ENCODE measurements at places on chromosomes 7 and 10.

DNA sequence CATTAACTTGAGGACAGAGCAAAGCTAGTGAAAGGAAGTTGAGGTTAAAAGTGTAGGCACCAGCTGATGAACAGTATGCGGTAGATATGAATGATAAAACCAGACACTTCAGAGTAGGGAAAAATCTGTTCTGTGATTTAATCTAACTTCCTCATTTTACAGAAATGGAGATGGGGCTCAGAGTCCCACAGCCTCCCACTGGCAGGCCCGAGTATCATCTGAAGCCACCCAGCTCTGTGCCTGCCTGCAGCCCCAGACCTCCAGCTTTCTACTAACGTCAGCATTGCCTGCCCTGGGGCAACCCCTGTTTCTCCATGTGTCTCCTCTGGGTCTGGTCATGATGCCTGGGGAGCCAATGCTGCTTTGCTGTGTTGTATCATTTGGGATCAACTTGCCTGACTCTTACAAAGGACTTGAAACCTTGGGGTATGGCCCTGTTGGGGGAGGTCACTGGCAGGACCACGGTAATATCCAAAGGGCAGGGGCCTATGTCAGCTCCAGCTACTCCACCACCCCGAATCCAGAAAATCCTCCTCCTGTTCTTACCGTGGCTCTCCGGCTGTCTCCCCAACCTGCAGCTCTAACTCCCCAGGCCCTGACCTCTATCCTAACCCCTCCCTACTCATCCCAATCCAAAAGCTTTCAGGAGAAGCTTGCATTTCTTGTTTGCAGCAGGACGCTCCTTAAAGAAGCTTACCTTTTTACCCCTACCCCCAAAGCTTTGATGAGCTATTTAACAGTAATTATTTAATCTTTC, 56.2 kb upstream of the NPY start:
- no peak for DNase-seq

GRCh38 chr7:127665922-127666321, 13.9 kb downstream of the SND1 start:
- no peak for DNase-seq

DNA sequence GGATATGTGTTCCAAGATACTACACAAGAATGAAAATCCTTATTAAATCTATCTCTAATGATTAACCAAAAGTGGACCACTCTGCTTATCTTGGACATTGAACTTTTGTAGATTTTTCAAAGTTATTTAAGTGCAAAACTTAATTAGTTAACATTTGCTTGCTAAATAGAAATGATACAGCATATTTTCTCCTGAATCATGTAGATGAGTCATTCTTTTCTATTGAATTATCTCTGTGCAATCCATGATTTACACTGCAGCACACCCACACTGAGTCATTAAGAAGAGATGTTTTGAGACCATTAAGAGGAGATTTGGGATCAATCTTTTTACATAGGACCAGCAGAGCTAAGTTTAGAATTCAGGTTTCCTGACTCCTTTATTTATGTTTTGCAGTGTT, 6.6 kb upstream of the ABCC2 start:
- DNase-seq, result no peak

DNA sequence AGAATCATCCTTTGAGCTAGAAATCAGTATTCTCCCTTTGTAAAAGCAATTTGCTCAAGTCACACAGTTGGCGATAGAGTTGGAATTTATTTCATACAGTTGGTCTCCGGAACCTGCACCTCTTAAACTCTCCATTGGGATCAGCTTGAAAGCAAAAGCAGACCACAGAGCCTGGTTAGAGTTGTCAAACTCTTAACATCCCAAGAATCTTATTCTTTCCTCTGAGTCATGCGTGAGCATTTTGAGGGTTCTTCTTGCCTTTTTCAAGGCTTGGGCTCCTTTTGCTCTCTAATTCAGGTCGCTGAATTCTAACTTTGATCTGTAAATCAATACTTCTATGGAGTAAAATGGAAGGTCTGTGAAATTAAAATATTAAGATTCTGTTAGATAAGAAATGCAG, 19.6 kb upstream of the SCIN start:
- no peak for DNase-seq

DNA sequence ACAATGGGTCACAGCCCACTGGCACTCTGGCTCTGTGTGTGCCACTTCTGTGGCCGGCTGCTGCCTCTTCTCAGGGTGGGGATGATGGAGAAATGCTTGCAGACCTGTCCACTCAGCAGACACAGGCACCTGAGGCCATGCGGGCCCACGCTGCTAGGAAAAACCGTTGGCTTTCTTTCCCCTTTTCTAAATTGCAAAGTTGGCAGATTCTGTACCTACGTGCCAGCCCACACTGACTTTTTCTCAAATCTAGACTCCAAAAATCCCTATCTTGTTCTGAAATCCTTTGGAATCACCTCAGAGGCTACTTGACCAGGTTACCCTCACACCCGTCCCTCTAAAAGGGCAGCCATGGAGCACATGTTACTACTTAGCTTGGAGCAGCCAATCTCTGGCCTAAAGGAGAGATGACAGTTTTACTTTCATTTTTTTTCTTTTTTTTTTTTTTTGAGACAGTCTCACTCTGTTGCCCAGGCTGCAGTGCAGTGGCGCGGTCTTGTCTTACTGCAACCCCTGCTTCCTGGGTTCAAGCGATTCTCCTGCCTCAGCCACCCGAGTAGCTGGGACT, 99.4 kb downstream of the RNF216 start:
- DNase-seq, result no peak

DNA sequence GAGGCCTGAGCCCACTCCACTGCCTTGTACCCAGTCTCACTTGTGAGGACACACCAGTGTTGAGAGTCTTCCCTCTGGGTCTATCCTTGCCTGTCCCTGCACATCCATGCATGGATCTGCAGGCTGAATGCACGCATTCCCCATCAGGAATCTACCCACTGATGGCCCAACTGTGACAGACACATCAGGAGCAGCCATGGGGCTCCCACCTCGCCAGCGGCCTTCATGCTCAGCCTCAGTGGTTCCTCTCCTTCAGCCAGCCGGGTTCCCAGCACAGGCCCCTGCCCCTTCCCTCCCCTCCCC, 21.3 kb downstream of the ANTXRL start:
- DNase-seq, result no peak
